Stimulated activated CD8-positive, alpha-beta memory T cell treated with anti-CD3 and anti-CD28 coated beads, Interleukin-4, amount 100 ng/mL, for 1 hour (primary cell): ENCODE measurements at places on chromosomes 11 and 22.

DNA sequence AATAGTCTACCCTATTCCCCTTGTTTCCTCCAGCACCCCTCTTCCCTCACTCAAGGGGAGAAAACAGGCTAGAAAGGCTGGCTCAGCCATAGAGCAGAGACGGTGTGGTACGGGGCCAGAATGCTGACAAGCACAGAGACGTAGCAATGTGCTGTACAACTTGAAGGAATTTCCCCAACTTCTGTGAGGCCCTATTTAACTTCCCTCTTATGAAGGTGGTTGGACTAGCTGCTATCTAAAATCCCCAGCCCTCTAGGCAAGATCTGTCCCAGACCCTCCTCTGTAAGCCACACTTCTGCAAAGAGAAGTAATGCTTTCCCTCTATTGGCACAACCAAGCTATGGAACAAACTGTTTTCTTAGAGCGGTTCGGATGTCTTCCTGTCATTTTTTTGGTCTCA, 37.8 kb downstream of the PLEKHA7 start:
- no peak for DNase-seq

- no peak for DNase-seq
Observed at GRCh38 chr11:61882879-61883278, 8.5 kb downstream of the FADS3 start.

GRCh38 chr11:70631624-70632047, 233.3 kb downstream of the CTTN start:
- DNase-seq: no peak

DNA sequence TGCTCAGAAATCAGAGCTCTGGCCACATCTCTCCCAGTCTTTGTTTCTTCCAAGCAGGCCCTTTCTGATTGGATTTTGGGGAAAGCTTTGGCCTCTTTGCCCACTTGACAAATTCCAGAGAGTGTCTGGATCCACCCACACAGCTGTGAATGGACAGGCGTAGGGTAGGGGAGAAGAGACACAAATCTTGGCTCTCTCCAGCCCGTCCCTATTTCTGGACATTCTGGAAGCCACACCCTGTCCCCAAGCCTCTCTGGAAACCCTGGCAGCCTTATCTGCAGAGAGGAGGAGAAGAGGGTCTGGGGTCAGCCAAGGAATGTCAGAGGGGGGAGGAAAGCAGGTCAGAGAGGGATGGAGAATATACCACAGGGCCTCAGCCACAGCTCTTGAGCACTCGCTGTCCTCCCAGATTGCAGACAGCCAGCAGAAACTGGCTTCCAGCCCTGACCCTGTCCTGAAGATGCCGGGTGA, 59.5 kb upstream of the WNT11 start:
- no peak for DNase-seq

- DNase-seq: no peak
Observed at GRCh38 chr11:19808076-19808911, 95.7 kb downstream of the NAV2 start.

DNA sequence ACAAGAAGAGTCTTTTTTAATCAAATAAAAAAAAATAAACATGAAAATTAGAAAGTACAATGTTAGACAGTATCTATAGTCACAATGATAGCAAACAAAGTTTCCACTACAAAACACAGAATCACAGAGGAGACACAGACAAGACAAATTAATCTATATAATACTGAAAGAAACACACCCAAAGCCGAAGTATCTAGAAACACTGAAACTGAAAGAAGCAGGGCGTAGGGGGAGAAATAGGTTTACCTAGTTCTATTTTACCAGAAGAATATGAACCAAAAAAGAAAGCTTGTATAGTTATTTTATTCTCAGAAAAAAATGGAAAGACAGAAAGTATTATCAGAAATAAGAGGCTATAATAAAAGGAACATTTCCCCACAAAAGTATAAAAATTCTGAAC, 27.1 kb upstream of the NUP50 start:
- DNase-seq: no peak

DNA sequence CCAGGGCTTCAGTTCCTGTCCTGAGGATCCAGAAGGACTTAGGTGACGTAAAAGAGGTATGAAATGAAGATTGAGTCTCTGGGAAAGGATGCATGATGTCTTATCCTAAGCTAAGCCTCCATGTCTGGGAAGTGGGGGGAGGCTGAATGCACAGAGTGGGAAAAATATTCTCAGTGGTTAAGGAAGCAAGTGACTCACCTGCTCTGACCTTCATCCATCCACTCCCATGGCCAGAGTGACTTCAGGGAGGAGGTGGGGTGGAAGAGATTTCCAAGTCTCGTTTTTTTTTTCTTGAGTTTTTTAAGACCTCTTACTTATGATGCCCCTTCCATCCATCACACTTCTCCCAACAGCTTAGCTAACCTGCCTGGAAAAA, 32.5 kb upstream of the POLD3 start:
- DNase-seq: no peak

GRCh38 chr22:46795140-46795539, 32.7 kb downstream of the TBC1D22A start:
- DNase-seq: no peak

GRCh38 chr11:78740199-78741071, 165.8 kb upstream of the NARS2 start:
- DNase-seq: no peak

GRCh38 chr11:43021466-43021865, 290.3 kb upstream of the API5 start:
- no peak for DNase-seq

GRCh38 chr22:22745225-22746060, 101.0 kb downstream of the GGTLC2 start:
- DNase-seq: no peak

GRCh38 chr22:45547731-45548130, 45.0 kb downstream of the FBLN1 start:
- no peak for DNase-seq

DNA sequence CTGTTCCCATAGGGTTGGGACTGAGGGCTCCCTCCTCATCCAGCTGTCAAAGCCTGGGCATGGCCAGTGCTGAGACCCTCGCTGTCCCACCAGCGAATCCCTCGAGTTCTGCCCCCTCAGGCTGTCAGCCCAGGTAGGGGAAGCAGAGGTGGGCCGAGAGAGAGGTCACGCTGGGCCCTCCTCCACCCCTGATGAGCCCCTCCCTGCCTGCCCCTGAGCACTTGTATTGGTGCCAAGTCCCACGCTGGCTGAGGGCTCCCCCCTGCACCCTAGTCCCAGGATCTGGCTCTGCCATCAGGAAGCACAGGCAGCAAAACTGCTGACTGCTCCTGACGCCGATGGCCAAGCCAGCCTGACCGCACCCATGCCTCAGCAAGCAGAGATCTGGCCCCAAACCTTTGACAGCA, 3.3 kb downstream of the PRR33 start:
- no peak for DNase-seq

DNA sequence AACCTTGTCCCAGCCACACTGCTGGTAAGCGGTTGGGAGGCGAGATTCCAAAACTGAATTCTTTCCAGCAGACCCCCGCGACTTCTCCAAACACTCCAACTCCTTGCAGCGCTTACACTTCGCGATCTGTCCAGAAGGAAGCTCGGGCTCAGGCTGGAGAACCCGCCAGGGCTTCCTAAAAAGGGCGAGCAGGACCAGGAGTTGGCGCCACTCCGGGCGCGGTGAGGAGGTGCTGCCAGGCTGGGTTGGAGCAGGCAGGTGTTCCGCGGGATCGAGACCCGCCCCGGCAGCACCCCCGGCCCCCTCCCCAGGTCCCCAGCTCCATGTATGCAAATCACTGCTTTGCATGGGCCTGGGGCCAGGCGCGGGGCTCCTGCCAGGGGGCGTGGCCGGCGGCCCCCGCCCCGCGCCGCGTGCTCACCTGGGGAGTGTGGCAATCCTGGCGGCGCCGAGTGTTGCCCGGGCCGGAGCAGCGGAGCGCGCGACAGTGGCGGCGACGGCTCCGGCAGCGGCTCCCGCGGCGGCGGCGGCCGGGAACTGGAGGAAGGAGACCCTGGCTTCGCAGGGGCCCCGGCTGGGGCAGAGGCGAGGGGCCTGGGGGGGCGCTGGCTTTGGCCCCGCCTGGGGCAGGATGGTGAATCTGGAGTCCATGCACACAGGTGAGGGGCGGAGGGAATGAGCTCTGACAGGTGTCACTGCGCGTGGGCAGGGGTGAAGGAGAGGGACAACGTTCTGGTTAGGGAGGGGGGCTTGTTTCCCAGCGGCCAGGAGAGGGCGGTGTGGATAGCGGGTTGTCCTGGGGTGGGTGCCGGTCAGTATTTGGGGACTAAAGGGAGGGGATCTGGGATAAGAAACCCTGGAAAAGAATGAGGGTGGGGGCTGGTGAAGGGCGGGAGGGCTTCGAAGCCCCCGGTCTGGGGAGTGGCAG, at the start of gene POU2F3:
POU2F3 (plus strand) TSS at position 428 of the 928 bp plus-strand sequence; CDS start at position 632, 204 bp downstream.
- no peak for DNase-seq

DNA sequence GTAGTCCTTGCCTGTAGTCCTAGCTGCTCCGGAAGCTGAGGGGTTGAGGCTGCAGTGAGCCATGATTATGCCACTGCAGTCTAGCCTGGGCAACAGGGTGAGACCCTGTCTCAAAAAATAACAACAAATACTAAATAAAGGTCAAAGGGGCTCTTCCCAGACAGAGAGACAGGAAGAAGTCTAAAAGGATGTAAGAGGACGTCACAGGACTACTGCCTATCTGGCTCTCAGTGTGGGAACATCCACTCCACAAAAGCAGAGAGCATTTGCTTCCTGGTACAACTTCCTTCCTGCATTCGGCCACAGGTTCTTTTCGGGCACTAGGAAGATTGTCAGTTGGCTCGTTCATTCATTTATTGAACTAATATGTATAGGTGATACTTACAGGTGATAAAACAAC, 110.6 kb downstream of the SGSM3 start:
- DNase-seq: no peak

GRCh38 chr11:129989149-129989813, 13.4 kb downstream of the PRDM10 start:
- no peak for DNase-seq

GRCh38 chr22:25802018-25802417, 60.0 kb downstream of the MYO18B start:
- no peak for DNase-seq

DNA sequence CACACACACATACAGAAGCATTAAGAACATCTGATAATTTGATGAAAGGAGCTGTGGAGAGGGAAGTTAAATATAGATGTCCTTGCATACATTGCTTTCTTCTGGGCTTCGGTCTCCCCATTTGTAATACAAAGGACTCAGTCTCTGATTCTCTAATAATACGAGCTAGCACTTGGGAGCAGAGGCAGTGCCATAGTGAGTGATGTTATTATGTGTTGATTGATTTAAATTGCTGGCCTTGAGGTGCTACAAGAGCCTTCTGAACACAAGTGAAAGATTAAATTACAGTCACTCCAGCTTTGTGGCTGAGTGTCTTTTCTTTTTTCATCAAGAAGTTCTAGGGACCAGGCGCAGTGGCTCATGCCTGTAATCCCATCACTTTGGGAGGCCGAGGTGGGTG, 61.5 kb upstream of the HMGXB4 start:
- no peak for DNase-seq

DNA sequence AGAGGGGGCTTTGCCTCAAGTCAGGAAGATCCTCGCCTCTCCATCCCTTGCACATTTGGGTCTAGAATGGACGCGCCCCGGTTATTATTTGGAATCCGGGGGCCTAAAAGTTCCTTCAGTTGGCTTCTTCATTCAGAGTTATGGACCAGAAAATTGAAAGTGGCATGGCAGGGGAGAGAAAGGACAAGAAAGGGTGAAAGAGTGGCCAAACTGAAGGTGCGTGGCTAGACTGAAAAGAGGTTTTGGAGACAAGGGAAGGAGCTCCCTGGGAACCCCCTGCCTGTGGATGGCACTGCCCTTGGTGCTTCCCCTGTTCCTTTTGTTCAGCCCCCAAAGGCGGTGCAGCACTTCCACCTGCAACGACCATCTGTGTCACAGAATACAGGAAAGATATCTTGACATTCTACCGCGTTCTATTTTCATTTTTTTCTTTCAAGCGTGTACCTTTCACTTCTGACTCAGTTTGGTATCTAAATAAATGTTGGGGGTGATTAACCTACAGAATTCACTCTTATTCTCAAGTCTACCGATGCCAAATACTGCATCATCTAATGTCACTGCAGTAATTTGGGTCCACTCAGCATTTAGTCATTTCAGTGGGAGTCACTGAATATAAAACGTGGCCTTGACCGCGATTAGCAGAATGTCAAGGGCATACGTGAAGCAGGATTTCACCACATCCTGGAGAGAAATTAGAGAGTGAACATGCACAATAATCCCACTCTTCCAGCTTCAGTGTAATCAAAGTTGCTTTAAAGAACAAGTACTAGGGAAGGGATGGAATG, 88.1 kb upstream of the ARHGAP32 start:
- DNase-seq: no peak

GRCh38 chr11:91742155-91742554, 482.5 kb upstream of the FAT3 start:
- no peak for DNase-seq

DNA sequence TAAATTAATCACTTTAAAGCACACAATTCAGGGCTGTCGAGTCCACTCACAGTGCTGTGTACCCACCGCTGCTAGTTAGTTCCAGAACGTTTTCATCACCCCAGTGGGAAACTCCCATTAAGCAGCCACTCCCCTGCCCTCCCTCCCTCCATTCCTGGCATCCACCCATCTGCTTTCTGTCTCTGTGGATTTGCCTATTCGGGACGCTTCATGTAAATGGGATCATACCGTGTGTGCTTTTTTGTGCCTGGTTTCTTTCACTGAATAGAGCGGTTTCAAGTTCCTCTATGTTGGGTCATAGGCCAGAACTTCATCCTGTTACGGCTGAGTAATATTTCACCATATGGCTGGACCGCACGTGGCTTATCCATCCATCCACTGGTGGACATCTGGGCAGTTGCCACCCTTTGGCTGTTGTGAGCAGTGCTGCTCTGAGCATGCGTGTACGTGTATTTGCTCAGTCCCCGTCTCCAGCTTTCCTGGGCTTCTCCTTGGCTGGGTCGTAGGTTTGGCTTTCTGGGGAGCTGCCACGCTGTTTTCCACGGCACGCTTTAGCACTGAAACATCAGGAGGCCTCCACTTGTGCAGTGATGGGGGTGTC, 30.1 kb downstream of the ARHGAP8 start:
- DNase-seq: no peak

DNA sequence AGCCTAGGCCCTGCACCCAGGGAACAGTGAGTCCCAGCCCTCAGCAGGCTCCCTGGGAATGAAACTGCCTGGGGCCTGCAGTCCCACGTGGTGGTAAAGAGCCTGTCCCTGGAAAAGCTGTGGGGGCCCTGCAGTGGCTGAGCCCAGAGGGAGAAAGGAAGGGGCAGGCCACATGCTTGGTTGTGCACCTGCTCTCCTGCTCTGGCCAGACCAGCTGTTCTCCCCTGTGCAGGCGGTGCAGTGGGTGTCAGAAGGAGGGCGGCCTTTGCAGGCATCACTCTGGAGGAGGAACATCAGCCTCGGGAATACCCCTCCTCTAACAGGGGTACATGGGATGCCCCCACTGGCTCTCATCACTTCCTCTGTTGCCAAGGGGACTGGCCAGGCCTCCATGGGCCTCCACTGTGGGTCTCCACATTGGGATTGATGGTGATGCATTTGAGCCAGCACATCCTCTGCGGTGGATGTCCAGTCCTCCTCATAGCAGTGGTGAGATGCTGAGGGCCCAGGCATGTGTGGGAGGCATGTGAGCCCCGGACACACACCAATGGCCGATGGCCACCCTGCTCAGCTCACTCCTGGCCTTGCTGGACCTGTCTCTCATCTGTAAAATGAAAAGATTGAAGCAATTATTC, 690.4 kb downstream of the BRD1 start:
- DNase-seq: no peak
